ENCODE measurements at places on chromosomes 2 and 18.
A peak's percentile ranks its signal among the peaks of the same experiment; 100 is the strongest.

GRCh38 chr18:3605954-3606443, 156.0 kb downstream of the TGIF1 start:
- peak; percentile 45 for DNase-seq

- DNase-seq: no peak
These were observed 12.7 kb upstream of the IL18R1 start for GRCh38 chr2:102342888-102343287.

DNA sequence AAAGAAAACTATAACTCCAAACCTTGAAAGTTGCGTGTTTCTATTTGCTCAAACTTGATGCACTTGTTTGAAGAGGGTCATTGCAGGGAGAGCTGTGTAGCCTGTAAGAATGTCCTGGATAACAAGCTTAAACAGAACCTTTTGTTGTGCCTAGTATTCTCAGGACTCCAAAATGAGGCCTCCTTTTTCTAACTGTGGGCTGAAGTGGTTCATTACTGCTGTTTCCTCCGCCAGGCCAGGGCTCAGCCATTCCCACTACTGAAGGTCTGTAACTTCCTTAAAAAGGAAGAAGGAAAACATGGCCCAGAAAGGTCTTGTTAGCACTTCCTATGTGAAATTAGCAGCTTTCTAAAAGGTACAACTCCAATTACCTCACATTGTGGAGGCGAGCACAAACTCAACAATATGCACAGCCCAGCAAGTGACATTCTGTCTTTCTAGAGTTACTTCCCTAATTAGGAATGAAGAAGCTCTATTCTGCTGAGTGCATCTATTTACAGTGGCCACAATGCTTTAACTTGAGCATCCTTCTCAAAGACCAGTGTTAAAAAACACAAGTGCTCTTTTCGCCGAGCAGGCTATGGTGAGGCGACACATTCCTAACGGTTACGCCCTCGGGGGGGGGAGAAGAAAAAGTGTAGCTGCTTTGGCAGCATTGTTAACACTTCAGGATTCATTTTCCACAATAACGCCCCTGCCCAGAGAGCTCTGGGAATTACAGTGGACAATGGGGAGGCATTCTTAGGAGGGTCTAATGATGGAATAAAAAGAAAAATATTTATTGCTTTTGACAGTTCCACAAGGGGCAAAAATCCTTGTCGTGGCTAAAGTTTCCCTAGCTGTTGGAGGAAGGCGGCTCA, 136.9 kb upstream of the SIX3 start:
- no peak for DNase-seq

DNA sequence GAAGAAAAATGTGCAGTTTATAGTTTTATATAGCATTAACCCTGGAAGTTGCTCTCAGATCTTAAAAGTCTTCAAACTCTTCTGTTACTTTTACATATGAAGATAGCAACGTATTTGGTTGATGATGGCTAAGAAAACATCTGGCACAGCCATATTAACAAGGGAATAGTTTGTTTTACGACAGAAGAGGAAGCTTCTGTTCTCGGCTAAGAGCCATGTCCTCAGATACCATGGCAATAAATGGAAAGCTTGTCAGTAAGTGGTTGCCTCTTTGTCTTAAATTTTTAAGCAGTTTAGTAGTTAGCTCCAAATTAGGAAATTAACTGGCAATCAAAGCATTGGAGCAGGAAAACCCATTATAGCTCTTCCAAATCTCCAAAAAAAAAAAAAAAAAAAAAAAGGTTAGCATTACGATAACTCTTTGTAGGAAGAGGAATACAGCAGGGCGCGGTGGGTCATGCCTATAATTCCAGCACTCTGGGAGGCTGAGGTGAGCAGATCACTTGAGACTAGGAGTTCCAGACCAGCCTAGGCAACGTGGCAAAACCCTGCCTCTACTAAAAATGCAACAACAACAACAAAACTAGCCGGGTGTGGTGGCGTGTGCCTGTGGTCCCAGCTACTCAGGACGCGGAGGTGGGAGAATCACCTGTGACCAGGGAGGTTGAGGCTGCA, 4.5 kb upstream of the STON1 start:
- DNase-seq: no peak

DNA sequence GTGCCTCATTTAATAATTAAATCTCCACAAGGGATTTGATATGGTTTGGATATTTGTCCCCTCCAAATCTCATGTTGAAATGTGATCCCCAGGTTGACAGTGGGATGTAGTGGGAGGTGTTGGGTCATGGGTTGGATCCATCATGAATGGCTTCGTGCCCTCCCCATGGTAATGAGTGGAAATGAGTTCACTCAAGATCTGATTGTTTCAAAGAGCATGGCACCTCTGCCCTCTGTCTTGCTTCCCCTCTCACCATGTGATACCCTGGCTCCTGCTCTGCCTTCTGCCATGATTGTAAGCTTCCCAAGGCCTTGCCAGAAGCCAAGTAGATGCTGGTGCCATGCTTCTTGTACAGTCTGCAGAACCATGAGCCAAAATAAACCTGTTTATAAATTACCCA, 15.0 kb upstream of the RAB27B start:
- no peak for DNase-seq

DNA sequence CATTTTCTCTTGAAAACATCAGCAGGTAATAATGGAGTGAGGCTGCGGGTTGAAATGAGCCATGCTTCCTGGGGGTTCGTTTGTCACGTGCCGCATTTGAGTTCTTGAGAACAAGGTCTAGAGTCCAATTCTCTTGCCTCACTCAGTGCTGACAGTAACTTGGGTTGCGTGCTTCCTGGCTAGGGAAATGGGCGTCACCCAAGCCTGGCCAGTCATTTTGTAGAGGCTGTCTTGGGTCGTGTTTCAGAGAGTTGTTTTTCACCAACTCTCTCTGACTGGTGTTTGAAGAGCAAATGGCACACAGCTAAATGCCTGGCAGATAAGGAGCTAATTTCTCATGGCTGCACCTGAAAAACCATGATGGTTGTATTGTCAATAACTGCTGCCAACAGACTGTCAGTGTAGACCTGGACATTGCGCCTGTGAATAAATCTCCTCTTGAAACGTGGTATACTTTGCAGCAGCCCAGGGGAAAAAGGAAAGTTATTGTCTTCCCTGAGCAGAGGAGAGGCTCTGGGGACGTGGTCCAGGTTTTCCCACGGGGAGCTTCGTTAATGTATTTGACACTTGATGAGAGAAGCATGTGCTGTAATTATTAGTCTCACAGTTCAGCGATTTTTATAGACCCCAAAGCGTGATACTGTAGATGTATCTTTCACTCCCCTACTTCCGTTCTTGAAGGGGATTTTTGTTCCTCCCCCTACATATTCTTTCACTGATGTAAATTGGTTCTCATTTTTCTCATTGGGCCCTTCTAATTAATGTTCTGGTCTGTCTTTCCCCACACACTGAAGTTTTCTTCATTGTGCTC, 196.0 kb downstream of the FHOD3 start:
- DNase-seq: no peak

DNA sequence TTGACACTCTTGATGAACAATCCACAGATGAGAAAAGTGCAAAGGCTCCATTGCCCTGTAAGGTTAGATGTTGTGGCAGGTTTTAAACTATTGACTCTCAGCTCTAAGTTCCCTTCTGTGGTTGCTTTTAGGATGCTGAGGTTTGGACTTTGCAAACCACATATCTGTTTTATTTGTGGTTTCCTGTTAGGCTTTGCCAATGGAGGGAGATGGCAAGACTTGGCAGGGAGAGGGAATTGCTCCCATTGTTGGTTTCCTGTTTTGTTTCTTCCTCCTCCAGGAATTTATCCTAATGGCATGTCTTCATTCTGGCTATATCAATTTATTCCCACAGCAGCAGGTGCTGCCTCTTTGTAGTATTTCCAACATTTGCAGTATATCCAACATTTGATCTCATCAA, 772.3 kb downstream of the LRRTM4 start:
- DNase-seq: no peak

DNA sequence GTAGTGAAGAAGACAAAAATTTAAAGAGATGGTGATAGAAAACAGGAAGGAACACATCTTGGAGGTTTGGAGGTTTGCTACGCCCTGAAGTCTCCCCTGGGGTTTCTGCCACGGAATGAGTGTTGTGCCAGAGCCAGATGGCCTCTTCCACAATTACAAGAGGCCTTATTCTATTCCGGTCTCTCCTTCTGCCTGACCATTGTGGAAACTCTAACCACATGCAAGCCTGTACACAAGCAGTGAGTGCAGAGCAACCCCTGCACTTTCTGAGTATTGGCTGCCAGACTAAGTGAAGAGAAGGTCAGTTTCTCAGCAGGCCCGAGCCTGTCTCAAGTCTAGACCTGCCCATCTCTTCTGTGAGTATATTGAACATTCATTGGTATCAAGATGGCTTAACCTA, 22.7 kb upstream of the MYO1B start:
- no peak for DNase-seq

DNA sequence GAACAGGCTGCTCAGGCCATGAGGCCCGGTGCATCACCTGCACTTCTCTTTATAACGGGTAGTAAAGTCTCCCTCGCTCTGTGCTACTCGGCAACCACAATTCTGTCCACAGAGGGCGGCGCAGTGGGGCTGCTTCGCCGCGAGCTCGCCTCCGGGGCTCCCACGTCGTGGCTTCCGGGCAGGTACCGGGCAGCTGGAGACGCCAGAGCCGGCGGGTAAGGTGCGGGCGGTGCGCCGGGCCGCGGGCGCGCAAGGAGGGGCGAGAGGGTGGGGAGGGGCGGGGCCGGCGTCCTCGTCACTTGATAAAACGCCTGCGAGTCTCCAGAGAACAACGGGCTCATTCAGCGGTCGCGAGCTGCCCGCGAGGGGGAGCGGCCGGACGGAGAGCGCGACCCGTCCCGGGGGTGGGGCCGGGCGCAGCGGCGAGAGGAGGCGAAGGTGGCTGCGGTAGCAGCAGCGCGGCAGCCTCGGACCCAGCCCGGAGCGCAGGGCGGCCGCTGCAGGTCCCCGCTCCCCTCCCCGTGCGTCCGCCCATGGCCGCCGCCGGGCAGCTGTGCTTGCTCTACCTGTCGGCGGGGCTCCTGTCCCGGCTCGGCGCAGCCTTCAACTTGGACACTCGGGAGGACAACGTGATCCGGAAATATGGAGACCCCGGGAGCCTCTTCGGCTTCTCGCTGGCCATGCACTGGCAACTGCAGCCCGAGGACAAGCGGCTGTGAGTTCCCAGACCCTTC, at the start of gene ITGA6:
Gene ITGA6 (plus strand): TSS at position 331 of the 734 bp plus-strand sequence.
- DNase-seq: peak; percentile 59

DNA sequence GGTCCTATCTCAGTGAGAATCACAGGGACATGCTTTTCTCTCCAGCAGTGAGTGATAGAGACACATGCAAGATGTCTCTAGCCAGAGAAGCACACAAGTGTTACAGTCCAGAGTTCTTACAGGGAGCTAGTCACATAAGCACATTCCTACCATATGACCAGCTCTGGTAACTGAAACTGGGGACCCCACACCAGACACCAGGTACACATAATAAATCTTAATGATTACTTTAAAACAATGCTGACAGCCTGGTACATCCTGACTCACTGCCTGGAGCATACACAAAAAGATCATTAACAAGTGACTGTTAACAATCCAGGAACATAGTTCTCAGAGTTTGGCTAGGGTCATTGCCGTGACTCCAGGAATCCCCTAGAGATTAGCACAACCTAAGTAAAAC, 53.6 kb downstream of the GALNT1 start:
- DNase-seq: no peak

- DNase-seq: no peak
These were observed 280.4 kb downstream of the PTPRM start for GRCh38 chr18:7847357-7848053.

DNA sequence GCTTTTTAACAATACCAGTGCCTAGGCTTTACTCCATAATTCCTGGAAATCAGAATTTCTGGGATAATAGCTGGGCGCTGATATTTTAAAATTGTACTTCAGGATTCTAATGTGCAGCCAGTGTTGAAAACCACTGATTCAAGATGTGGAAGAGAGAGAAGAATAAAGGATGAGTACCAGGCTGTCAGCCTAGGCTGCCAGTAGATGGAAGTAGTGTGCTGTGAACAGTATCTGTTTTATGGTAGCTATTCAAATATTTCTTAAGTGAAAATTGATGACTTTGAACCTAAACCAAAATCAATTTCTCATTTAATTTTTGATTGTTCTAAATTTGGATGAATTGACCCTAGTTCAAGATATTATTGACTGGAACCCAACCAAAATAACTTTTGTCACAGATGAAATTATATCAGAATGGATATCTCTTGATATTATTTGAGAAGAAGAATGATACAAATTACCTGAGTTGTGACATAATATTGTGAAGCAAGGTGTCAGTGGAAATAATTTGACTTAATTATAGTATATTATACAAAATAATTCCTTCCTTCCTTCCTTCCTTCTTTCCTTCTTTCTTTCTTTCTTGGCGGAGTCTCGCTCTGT, 88.0 kb downstream of the COMMD1 start:
- DNase-seq: no peak

GRCh38 chr2:121372082-121372481, 87.1 kb upstream of the TFCP2L1 start:
- no peak for DNase-seq

DNA sequence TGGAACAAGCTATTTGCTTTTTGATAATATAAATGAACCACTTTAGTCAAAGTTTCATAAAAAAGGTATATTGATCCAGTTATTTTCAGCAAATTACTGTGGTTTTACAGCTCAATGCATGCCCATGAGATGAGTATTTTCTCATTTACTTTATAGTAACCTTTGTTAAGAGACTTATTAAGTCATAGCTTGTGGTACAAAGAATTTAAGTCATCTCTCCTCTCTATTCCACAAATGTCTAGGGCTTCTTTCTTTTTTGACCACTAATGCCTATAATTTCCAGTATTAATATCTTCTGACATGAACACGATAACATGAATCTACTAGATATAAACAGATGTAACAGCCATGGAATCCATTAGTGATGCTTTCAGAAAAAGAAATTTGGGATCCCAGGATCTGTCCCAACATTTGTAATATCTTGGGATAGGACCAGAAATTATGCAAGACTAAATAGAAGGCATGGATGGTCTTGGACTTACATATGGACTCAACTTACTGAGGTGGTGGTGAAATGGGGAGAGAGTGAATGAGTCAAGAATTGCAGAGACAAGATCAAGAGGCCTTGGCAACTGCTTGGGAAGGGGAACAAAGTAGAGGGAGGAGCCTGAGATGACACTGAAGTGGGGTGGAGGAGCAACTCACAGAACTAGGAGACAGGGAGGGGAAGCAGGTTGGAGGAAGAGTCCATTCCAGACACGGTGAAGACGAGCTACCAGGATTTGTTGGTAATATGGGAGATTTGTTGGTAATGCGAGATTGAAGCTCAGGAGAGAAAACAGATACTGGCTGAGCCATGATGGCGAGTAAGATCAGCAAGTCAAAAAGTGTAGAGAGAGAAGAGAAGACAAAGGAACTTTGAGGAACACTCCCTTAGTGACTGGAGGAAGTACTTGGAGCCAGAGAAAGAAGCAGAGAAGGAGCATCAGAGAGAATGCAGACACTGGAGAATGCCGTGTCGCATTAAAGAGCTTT, 42.4 kb upstream of the KDM3A start:
- DNase-seq: no peak

DNA sequence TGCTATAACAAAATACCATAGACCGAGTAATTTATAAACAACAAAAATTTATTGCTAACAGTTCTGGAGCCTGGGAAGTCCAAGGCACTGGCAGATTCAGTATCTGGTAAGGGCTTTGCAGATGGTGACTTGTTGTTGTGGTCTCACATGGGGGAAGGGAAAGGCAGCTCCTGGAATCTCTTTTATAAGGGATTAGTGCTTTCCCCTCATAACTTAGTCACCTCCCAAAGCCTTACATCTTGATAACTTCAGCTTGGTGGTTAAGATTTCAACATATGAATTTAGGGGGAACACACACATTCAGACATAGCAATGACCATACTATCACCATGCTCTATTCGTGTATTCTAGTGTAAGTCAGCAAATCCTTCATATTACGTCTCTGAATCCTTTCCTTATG, 447.6 kb upstream of the TCF4 start:
- DNase-seq: no peak
